ENCODE measurements at places on chromosomes 3 and 15.

DNA sequence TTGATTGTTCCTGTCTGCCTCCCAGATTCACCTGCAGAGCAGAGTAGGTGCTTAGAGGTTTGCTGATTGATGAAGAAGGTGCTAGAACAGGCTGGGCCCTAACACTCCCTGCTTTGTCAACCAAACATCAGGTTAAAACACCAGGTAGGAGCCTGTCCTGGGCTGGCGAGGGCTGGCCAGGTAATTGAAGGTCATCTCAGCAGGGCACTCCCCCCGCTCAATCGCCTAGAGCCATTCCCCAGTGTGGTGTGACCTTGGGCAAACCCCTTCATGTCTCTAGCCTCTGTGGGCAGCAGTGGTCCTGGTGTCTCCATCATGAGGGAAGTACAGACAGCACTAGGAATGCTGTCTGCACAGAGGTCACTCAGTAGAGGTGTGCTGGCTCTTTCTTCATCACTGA is 88.3 kb downstream of the KLF15 start:
- DNase-seq = no peak

DNA sequence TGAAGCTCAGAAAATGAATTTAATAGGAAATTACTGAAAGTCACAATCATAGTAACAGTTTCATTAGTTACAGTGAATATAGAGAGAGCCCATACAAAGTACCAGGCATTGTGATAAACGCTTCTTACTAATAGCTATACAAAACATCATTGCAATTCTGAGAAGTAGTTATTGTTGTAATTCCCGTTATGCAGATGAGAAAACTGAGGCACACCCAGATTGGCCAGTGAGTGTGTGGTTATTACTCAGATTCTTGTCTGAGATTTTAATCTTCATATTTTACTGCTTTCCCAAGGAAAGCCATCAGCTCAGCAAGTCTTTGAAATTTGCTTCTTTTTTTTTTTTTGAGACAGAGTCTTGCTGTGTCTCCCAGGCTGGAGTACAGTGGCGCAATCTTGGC is 14.3 kb downstream of the FLNB start:
- DNase-seq = no peak

GRCh38 chr3:25007974-25008658 is 419.9 kb upstream of the RARB start:
- no peak for DNase-seq

- DNase-seq = no peak
Measured at GRCh38 chr3:839981-840380, 252.8 kb upstream of the CNTN6 start.

- DNase-seq = no peak
Measured at GRCh38 chr15:47404877-47405276, 312.4 kb upstream of the SEMA6D start.
